ENCODE measurements at places on chromosomes 5 and 9. TPM values are rescaled to one million over a fixed set of nuclear protein-coding genes. Genes with fewer than 3 reads are reported as not detected.

- DNase-seq, result no peak
Observed at GRCh38 chr9:99416007-99416406, 193.9 kb downstream of the SEC61B start.

STKLD1 gene
- total RNA-seq, result 0.94 TPM

GRCh38 chr5:73892218-73892617, 266.2 kb downstream of the ARHGEF28 start:
- no peak for DNase-seq

NEUROG1 gene
- not detected for total RNA-seq

RNF208 gene
- total RNA-seq, result 14.2 TPM

- DNase-seq, result no peak
Observed at GRCh38 chr5:105922574-105922973, 1748.2 kb downstream of the EFNA5 start.

- no peak for DNase-seq
Observed at GRCh38 chr5:159619826-159620225, 289.5 kb upstream of the IL12B start.

- no peak for DNase-seq
Observed at GRCh38 chr9:127682351-127683136, 24.2 kb upstream of the CFAP157 start.

FAM153A gene
- 4.3 TPM for total RNA-seq

- peak; percentile 3 for DNase-seq
Observed at GRCh38 chr5:60883229-60883628, 39.2 kb upstream of the ELOVL7 start.

OTP gene
- total RNA-seq, result not detected

- DNase-seq, result no peak
Observed at GRCh38 chr9:113393281-113393680, 7.8 kb downstream of the ALAD start.

DNA sequence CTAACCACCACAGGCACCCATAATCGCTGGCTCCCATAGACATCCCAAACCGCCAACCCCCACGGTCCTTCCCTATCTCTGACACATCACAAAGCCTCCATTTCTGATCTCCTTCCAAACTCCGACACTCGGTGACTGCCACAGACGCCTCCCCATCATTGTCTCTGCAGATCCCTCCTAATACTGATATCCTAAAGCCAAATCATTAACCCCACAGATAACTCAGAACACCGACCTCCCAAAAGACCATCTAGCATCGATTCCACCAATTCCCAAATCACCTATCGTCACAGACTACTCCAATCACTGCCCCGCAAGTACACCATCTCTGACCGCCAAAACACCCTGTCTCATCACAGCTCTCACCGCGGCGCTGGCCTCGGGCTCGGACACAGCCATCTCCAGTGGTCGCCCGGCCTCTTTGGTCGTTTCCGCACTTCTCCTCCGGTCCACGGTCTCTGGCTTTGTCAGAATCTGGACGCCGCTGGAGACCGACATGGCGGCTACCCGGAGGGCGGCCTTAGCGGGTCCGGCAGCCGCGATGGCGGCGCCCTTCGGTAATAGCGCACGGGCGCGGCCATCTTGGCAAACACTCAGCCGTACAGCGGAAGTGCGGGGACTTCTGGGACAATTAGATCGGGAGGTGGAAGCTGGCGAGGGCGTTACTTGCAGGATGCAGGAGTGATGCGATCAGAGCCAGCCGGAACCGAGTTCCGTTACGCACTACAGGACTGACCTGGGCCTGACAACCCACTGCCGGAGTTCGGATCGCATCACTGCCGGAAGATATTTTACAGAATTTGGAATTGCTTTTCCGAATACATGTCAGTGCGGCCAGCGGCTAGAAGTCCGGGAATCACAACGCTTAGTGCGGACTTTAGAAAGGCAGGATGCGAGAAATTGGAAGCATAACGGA, at the start of gene ZFP37:
Gene ZFP37 (minus strand): TSS at position 534 of the 916 bp plus-strand sequence. CDS start 36 bp downstream, at position 498.
- peak; percentile 87 for DNase-seq

DNA sequence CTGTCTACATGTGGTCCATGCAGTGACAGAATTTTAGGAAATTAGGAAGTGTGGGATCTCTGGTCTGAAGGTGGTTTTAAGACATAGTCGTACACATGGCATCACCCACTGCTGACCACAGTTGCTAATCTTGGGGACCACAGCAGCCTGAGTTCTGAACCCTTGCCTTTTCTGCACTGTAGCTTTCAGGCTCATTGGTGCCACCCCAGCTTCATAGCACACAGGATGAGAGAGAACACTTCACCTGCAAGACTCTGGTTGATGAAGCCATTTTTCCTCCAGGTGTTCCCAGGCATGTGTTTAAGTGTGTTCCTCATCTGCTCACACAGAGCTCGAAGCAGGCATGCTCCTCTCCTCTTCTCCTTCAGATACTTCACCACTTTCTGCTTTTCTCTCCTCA, 68.2 kb upstream of the S1PR3 start:
- no peak for DNase-seq

DNA sequence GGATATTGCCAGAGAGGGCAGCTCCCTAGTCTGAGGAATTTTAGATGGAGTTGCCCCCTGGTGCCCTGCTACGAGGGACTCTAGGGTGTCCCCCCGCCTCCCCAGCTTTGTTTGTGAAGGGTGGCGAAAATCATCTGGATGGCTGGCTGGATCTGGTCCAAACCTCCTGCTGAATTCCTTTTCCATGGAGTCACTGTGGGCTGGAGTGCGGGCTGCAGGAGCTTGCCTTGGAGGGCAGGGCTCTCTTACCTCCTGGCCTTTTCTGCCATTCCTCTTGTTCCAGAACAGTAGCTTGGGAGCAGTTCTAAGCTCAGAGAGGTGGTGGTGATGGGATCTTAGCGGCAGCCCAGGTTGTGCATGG, 2.1 kb downstream of the SYNPO start:
- peak; percentile 67 for DNase-seq

GRCh38 chr9:90301277-90301653, 341.4 kb downstream of the DIRAS2 start:
- DNase-seq, result peak; percentile 70

GRCh38 chr5:61322738-61323725, 9.0 kb upstream of the ZSWIM6 start:
- no peak for DNase-seq

GRCh38 chr9:122619996-122620395, 5.5 kb downstream of the OR1Q1 start:
- DNase-seq, result no peak

DNA sequence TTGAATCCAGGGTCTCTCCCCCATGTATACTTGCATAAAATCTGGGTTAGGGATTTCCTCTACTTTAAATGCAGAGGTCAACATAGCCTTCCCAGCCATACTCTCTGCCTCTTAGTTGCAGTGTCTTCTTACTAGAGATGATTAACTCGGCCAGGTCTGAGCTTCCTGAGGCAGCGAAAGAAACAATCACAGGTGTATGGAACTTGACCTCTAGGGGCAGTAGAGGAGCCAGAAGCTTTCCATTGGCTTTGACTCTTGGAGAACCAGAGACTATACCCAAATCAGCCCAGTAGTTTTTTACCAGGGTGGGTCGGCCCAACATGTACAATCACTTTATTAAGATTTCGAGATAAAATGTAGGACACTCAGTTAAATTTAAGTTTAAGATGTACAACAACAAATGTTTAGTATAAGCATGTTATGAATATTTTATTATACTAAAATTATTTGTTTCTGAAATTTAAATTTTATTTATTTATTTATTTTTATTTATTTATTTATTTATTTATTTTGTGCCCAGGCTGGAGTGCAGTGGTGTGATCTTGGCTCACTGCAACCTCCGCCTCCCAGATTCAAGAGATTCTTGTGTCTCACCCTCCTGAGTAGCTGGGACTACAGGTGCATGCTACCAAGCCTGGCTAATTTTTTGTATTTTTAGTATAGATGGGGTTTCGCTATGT, 48.0 kb upstream of the DMRT3 start:
- peak; percentile 13 for DNase-seq

Data from Calu3 (cell line).